Suppressor macrophage (primary cell): ENCODE measurements at places on chromosomes 11 and 22.

GRCh38 chr11:117855912-117856651, 20.4 kb downstream of the FXYD6 start:
- DNase-seq: no peak

DNA sequence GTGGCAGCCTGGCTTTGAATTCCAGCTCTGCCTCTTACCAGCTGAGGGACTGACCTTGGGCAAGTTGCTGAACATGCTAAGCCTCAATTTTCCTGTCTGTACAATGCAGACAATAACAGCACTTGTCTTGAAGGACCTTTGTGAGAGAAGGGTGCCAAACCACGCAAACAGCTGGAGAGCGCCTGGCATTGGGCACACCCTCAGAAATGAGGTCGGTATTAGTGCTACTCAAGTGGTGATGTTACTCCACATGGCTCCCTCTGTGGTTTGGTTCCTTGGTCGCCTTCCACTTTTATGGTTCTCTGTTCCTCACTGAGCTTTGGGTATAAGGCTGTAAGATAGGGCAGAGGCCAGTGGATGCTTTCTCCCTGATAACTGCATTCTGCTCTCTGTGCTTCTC, 8.2 kb downstream of the UBASH3B start:
- DNase-seq: peak; percentile 66

GRCh38 chr22:40534379-40535188, 101.9 kb downstream of the MRTFA start:
- peak; percentile 79 for DNase-seq

- no peak for DNase-seq
Measured at GRCh38 chr11:2572491-2573239, 127.1 kb downstream of the KCNQ1OT1 start.

DNA sequence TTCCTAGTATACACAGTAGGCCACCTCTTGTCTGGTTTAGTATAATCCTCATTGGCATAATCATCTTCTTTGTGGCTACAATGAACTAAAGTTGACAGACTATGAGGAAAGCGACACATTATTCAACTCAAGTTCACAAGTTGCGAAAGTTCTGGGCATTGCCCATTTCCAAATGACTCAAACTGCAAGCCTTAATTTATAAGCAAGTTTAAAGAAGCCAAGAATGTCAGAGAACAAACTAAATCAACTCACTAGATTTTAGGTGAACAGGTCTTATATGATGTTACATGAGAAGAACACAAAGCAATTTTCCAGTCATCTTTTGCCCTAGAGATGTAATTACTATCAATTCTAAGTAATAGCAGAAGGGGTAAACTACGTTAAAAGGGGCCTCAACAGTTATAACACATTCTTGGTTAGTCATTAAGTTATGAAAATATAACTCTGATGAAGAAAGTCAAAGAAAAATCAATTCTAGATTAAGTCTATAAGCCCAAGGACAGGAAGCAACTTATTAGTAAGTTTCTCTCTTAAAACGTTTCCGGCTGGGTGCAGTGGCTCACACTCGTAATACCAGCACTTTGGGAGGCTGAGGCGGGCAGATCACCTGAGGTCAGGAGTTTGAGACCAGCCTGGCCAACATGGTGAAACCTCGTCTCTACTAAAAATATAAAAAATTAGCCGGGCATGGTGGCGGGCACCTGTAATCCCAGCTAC, 21.5 kb downstream of the PICALM start:
- peak; percentile 54 for DNase-seq

- DNase-seq: no peak
Measured at GRCh38 chr11:19307498-19307897, 66.8 kb upstream of the E2F8 start.

DNA sequence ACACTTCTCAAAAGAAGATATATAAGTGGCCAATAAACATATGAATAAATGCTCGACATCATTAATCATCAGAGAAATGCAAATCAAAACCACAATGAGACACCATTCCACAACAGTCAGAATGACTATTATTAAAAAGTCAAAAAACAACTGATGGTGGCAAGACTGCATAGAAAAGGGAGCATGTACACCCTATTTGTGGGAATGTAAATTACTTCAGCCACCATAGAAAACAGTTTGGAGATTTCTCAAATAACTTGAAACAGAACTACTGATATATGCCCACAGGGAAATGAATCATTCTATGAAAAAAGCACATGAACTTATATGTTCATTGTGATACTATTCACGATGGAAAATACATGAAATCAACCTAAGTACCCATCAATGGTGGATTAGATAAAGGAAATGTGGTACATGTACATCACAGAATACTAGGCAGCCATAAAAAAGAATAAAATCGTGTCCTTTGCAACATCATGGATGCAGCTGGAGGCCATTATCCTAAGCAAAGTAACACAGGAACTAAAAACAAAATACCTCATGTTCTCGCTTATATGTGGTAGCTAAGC, 42.4 kb downstream of the GLYATL2 start:
- no peak for DNase-seq

GRCh38 chr11:101030692-101031091, 98.9 kb downstream of the PGR start:
- no peak for DNase-seq

DNA sequence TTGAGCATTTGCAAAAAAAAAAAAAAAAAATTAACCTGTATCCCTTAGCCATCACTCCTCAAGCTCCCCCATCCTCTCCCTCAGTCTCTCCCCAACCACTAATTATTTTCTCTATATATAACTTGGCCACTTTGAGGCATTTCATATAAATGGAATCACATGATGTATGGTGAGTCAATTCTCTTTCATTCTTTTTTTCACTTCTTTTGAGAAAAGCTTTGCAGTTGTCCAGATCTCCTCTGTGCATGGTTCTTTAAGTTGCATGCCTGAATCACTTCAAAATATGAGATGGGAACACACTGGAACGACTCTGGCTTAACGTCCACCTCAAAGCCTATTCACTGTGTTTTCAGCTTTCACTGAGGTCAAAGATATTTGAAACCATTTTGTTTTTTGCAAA, 40.7 kb downstream of the SHANK2 start:
- no peak for DNase-seq

DNA sequence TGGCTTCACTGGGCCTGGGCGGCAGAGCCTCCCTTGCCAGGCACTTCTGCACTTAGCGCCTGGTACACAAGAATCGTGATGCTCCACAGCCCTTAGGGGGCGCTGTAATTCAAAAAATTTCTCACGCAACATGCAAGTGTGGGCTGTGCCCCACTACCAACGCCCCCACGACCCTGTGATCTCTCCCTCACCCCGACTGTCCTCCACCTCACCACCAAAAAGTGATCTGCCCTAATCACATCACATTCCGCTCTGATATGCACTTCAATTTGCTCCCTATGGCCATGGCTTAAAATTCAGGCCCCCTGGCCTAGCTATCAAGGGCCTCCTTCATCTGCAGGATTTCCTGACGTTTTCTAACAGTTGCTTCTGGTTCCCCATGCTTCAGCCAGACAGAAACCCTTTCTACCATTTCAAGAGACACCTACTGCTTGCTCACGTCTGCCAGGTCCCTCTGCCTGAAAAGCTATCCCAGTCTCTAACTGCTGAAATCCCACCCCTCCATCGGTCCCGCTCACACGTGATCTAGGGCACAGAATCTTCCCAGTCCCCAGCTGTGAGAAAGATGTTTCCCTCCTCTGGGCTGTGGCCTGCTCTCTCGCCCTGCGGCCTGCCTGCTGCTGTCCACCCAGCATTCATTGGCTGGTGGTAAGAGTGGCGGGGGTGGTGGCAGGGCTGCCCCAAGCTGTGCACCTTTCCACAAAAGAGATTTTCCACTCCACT, 27.9 kb upstream of the LRRC32 start:
- peak; percentile 46 for DNase-seq

GRCh38 chr11:112697391-112698178, 263.6 kb upstream of the NCAM1 start:
- DNase-seq: no peak

DNA sequence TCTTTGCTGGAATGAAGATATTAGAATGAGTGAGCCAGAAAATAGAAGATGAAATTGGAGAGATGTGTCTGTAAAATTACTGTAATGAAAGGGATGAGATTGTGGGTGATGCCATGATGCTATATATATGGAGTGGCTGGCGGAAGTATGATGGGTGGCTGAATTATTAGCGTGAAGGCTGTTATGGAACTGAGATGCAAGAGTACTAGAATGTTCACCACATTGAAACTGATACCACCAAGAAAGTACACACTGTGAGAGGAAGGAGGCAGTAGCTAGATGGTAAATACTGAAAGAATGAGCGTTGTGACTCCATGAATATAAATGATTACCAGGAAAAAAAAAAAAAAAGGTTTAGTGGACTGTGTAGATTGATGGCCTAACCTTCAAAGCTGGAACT, 411.9 kb downstream of the CNTN5 start:
- DNase-seq: no peak

DNA sequence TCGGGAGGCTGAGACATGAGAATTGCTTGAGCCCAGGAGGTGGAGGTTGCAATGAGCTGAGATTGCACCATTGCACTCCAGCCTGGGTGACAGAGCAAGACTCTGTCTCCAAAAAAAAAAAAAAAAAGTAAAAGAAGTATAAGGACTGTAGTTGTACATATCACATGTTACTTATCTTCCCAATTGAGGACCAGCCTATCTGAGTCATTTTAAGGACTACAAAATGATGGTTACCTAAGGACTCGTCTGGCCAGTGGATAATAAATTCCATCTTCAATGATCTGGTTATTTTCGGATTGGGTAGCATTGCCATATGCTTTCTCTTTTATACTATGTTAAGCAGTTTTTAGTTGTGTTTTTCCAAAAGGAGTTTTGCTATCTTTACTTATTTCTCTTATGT, 55.3 kb downstream of the PPFIA1 start:
- no peak for DNase-seq

DNA sequence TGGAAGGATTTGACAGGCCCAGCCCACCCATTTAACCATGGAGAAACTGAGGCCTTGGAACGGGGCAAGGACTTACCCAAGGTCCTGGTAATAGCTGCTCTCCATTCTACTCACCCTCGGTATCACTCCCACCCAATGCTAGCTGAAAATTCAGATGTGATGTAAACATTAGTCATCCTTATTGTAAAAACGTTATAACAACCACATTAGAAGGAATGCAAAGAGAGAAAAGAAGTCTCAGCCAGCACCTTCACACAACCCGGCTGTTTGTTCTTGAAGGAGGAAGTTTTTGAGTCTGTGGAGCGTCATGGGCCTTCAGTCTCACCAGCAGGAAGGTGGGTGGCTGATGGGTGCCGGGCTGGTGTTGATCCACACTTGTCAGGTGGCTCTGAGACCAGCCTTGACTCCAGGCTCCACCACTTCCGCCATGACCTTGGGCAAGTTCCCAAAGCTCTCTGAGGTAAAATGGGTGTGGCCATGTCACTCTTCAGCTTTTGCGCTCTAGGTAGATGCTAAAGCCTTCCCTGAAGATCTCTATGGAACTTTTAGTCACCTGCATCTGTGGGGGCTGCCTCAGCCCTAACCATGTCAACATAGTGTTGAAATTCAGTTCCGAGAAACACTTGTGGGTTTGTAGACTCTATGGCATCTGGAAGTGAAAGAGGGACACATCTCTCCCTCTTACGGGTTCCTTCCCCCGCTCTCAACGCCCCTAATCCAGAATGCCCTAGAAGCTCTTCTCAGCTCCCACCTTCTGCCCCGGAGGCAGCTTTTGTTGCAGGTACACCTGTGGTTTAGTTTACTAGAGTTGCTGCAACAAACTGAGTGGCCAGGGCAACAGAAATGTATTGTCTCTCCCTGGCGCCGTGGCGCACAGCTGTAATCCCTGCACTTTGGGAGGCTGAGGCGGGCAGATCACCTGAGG, 14.8 kb downstream of the CD6 start:
- DNase-seq: peak; percentile 85

- no peak for DNase-seq
Measured at GRCh38 chr11:117387992-117388755, 60.5 kb downstream of the CEP164 start.

DNA sequence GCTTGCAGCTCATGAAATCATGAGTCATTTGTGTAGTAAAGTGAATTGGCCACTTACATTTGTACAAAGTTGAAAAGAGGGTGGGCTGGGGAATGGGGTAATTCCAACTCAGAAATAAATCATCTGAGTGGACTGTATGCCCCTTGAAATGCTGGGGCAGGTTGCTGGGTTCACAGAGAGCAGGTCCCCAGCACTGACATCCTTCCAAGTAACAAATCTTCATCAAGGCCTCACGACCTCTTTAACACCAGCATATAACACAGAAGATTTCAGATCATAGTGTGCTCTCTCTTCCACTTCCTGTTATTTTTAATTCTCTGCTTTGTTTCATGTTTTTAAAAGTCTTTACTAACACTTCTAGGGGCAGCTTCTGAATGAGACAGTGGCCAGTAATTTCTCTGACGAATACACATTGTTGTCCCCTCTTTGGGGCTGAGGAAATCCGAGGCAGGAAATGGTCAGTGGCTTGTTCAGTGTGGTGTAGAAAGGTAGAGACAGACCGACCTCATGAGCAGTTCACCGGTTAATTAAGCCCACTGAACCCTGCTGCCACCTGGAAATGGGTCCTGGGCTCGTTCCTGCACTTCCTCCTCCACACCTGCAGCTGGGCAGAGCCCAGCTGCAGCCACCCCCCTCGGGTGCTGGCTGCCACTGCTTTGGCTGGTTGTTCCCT, 127.7 kb downstream of the MAML2 start:
- peak; percentile 49 for DNase-seq

- DNase-seq: no peak
Measured at GRCh38 chr11:74744277-74744676, 4.4 kb upstream of the RNF169 start.

DNA sequence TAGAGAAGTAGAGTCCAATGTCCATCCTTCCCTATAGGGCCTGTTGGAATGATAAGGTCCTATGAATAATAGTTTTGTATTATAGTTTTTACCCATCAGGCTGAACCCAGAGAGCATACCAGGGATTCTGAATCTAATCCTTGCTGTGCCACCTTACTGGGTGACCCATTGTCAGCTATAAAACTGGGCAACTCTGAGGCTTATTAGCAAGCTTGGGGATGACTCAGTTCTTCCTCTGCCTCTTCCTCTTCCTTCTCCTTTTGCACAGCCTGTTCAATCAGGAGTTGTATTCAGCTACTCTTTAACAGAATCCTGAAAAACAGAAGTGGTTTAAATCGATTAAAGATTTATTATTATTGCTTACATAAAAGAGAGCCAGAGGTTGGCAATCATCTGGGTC, 8.9 kb downstream of the HEPHL1 start:
- peak; percentile 20 for DNase-seq

DNA sequence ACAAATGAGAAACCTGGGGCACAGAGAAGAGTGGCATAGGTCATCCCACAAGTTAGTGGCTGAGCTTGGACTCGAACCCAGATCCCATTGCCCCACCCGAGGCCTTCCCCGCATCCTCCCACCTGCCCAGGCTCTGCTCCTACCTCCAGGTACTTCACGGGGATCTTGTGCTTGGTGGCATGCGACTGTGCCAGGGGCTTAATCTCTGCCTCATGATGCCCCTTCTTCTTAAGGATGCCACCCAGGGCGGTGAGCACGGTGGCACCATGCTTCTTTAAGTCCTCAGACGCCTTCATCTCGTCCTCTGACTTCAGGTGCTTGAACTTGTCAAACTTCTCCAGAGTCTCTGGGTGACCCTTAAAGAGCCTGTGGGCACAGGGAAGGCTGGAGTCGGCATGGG, 6.4 kb downstream of the MB start:
- no peak for DNase-seq
